ENCODE measurements at places on chromosomes 1 and 21.

GRCh38 chr1:154206196-154206595, at the start of gene CFAP141:
Gene CFAP141, minus strand, starts transcription at chr1:154206333. Its CDS starts 26 bp downstream, at chr1:154206307.
- no peak for DNase-seq
- H3K27me3 ChIP-seq, result no peaks in the 10 kb centered on the region
- H3K27ac ChIP-seq, result peak within 1 kb of the TSS; percentile 33
- no peak within 1 kb of the TSS for H3K4me3 ChIP-seq
- H3K36me3 ChIP-seq, result peaks cover 44% of the 10 kb centered on the region

- H3K4me3 ChIP-seq, result no peak overlapping the region
- no peaks in the 10 kb centered on the region for H3K27me3 ChIP-seq
- H3K4me1 ChIP-seq, result peaks cover 2% of the 10 kb centered on the region
- DNase-seq, result no peak
- H3K27ac ChIP-seq, result no peak overlapping the region
- H3K36me3 ChIP-seq, result peaks cover 27% of the 10 kb centered on the region
These were observed 24.9 kb downstream of the AHCTF1 start for GRCh38 chr1:246906833-246907232.

GRCh38 chr1:239218301-239218700, 168.1 kb upstream of the CHRM3 start:
- H3K4me3 ChIP-seq, result no peak overlapping the region
- no peaks in the 10 kb centered on the region for H3K4me1 ChIP-seq
- H3K27me3 ChIP-seq, result no peaks in the 10 kb centered on the region
- H3K36me3 ChIP-seq, result no peaks in the 10 kb centered on the region
- no peak for DNase-seq
- no peak overlapping the region for H3K27ac ChIP-seq

GRCh38 chr1:31377364-31377863, 4.5 kb upstream of the FABP3 start:
- peaks cover 3% of the 10 kb centered on the region for H3K36me3 ChIP-seq
- peaks cover 17% of the 10 kb centered on the region for H3K4me1 ChIP-seq
- no peak overlapping the region for H3K4me3 ChIP-seq
- no peak overlapping the region for H3K27ac ChIP-seq

DNA sequence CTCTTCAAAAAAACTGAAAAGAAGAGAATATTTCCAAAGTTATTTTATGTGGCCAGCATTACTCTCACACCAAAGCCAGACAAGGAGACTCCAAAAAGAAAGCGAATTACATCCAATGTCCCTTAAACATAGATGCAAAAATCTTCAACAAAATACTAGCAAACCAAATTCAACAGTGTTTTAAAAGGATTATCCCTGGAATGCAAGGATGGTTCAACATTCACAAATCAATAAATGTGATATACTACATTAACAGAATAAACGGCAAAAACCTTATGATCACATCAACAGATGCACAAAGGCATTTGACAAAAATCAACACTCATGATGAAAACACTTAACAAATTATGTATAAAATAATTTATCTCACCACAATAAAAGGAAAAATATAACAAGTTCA, 207.8 kb downstream of the DENND1B start:
- no peaks in the 10 kb centered on the region for H3K27me3 ChIP-seq
- H3K4me1 ChIP-seq, result no peaks in the 10 kb centered on the region
- no peak for DNase-seq
- no peak overlapping the region for H3K27ac ChIP-seq
- H3K36me3 ChIP-seq, result peaks cover 43% of the 10 kb centered on the region
- H3K4me3 ChIP-seq, result no peak overlapping the region

All from stimulated activated naive B cell treated with anti-CD40 and anti-IgM and Interleukin-4, amounts not matched to agents 10 μg/mL and 1 μg/mL and 100 μg/mL, for 72 hours (primary cell).